Naive thymus-derived CD4-positive, alpha-beta T cell (primary cell): ENCODE measurements at places on chromosomes 7 and 10.

DNA sequence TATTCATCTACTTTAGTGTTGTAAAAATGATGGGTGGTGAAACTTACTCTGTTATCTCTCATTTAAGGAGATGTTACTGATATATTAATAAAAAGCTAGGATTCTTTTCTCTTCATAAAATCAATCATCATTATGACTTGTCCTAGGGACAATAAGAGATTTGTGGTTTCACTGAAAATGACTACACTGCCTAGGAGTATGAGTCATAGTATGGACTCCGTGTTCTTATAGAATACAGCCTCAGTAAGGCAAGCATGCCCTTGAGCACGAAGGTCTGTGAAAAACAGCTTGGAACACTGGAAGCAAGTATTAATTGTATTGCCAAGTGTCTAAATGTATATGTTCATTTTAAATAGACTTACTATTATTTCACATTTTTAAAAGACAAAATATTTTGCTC, 749.2 kb upstream of the PCDH15 start:
- no peak for DNase-seq

GRCh38 chr10:58753425-58753824, 240.8 kb downstream of the BICC1 start:
- DNase-seq, result no peak

- no peak for DNase-seq
Measured at GRCh38 chr10:86958901-86959736, 720 bp downstream of the SNCG start.

GRCh38 chr7:123961771-123962170, 36.7 kb downstream of the SPAM1 start:
- no peak for DNase-seq

DNA sequence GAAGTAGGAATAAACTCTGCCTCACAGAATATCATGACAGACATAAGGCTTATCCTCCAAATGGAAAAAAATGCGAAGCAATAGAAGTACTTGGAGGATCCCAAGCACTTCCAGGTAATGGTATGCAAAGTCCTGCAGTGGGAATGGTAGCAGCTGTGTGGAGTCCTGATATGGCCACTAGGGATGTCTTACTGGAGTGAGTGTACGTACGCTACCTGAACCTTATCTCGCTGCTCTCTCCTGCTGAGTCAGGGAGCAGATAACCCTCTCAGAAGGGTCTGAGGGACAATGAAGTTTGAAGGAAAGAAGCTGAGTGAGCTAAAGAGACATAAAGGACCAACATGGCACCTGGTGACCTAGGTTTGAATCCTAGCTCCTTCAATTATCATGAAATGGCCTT, 42.2 kb downstream of the CH25H start:
- DNase-seq, result no peak

DNA sequence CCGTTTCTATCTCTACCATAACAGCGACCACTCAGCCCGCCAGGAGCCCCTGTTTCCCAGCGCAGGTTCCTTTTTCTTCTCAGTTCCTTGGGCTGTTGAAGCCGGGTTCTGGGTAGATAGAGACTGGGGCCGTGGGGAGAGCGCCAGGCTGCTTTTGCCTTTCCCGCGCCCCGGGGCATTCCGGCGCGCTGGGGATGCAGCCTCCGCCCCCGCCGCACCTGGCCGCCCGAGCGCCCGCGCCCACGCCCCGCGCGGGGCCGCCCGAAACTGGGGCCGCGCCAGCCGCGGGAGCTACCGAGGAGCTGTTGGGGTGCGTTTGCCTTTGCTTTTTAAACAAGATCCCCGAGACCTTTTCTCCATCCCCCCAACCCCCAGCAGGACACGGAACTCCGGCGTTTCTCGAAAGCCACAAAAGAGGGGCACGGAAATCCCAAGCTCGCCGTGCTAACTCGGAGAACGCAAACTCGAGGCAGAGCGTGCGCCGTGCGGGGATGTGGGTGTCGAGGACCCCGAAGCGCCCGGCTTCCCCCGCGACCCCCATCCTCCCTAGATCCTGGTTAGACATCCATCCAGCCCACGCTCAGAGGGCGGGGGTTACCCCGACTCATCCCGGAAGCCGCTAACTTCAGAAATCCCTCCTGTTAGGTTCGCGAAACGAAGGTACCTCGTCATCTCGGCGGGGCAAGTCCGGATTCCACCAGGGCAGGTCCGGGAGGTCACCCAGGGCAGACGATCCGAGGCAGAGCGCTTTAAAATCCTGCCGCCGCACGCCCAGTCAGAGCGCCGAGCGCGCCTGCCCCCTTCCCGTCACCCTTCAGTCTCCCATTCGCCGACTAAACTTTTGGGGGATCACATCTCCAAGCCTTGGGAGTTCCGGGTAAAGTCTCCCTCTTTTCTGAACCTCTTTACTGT, 1.0 kb downstream of the GRM8 start:
- DNase-seq, result no peak

DNA sequence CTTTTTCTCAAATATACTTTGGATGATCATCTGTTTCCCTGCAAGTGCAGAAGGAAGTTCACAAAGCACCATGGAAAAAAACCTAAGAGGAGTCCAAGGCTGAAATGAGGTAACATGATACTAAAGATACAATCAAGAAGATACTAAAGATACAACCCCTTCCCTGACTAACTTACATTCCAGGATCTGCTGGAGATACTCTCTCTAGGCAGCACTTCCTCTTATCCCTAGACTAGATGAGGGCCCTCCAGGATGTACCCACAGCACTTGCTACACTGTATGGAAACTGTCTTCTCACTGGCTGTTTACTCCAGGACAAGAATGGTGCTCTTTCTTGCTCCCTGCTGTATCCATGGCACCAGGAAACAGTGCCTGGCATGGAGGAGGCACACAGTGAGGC, 116.4 kb upstream of the NFE2L3 start:
- DNase-seq, result no peak

GRCh38 chr7:132825222-132825621, 249.0 kb upstream of the PLXNA4 start:
- no peak for DNase-seq

DNA sequence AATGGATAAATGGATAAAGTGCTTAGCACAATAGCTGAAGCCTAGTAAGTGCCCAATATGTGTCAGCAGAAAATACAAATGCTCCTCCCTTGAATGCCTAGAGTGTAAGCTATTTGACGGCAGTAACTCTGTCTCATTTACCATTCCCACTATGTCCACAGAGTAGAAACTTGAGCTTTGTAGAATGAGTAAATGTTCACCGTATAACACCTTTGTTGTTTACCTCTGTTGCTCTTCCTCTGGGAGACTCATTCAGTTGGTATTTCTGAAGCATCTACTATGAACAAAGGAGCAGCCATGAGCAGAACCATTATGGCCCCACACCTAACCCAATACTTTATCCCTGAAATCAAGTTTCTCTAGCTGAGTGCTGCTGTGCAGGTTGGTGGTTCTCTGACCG, 8.4 kb upstream of the SLC16A12 start:
- DNase-seq, result no peak

DNA sequence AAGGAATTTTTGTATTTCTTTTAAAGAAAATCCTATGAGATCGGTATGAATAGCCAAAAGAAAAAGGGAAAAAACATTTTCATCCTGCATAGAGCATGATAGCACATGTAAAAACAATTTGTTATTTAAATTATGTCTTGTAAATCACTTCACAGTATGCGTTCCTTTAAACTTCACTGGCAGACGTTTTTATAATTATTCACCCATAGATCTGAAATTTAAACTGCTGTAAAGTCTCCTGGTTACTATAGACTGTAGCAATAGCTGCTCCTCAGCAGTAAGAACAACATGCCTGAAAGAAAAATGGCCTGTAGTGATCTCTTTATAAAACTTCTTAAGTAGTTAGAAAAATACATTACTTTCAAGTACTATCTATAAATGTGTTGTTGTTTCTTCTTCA, 26.5 kb downstream of the CAPZA2 start:
- DNase-seq, result no peak

DNA sequence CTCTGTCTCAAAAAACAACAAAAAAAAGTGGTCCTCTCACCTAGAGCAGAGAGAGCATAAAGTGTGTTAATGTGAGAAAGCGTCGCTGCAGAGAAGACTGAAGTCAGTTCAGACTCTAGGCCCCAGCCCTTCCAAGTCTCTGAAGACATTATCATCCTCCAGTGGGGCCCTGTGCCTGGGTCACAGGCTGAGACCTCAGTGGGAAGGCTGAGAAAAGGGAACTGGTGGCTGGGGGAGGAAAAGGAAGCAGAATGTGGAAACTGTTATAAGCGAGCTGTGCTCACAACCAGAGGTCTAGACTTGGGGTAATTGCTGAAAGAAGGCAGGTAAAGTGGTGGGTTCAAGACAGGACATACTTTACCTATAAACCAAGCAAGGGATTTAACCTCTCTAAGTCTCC, 4.9 kb upstream of the RRP12 start:
- DNase-seq, result no peak

- no peak for DNase-seq
Measured at GRCh38 chr7:158028290-158028941, 559.2 kb downstream of the PTPRN2 start.
